Myocyte (in vitro differentiated cells): ENCODE measurements at places on chromosomes 2 and 18. TPM values are rescaled to one million over a fixed set of nuclear protein-coding genes. Genes with fewer than 3 reads are reported as not detected.

- no peak for DNase-seq
Observed at GRCh38 chr2:214533541-214533940, 122.7 kb downstream of the VWC2L start.

DNA sequence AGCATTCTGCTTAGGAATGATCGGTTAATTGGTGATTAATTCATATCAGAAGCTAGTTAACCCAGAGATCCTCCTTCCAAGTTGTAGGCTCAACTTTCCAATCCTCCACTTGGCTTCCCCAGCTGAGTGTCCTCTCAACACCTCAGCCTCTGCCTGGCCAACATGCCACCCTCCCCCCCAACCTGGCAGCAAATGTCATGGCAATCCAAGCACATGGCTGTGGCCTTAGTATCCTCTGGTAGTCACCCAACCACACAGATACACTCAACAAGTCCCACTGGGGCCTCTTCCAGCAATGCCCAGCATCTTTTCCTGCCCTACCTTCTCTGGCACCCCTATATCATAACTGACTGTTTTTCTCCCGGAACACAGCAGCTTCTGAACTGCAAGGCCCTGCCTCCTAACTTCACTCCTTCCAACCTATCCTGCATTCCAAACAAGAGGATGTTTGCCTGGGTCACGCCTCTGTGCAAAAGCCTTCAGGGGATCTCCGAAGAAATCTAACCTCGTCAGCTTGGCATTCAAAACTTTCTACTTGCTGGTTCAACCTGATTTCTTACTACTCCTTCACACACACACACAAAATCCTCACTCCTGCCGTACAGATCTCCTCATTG is 195.0 kb downstream of the CYP26B1 start:
- DNase-seq = peak; percentile 37

GRCh38 chr2:168416555-168416954 is 39.5 kb upstream of the CERS6 start:
- peak; percentile 35 for DNase-seq

GRCh38 chr18:54316071-54316820 is 41.4 kb downstream of the STARD6 start:
- no peak for DNase-seq

DNA sequence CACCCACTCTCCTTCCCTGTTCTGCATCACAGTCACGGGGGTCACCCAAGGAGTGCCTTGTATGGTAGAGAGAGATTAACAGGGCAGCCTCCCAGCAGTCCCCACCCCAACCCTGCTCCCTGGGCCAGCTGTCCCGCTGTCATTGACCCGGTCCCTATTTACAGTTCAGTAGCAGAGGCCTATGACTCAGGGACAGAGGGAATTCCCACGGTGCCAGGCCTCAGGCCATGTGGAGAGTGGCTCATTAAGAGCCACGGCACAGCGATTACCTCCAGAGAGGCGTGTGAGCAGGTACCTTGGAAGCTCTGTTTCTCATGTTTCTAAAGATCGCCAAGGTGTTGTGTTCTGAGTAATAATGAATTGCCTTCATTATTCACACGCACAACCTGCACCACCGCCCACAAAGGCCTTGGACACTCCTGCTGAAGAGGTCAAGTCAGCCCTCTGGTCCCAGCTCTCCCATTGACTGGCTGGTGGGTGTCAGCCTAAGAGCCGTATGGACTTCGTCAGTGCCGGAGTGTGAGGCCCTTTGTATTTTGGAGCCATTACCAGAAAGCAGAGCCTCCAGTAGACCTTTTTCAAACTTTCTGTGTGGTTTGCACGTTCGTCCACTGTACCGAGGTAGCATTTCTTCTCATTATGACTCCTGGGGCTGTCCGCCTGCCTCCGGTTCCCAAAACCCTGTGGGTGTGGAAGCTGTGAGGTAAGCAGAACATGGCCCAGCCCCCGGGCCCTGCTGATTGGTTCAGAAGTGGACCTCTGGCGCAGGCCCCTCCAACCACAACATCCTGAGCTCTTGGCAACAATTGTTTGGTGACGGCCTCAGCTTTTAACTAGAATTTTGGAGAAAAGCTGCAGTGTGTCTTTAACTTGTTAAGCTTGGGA is 47.0 kb downstream of the SERTAD2 start:
- peak; percentile 84 for DNase-seq

GRCh38 chr18:48036641-48037421 is 106.4 kb upstream of the SMAD2 start:
- no peak for DNase-seq

DNA sequence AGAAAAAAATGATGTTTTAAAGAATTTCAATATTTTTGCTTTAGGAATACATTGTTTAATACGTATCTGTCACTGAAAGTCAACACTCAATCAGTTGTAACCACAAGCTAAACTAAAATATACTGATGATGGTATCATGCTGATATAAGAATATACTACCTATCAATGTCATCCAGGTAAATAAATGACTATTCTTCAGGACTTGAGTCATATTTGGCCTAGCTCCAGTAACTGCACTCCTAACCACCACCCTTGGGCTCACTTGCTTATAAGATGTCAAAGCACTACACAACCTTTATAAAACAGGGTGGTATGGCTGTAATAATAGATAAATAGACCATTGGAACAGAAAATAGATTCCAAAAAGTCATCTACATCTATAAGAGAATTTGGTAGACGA is 48.8 kb downstream of the RND3 start:
- no peak for DNase-seq

DNA sequence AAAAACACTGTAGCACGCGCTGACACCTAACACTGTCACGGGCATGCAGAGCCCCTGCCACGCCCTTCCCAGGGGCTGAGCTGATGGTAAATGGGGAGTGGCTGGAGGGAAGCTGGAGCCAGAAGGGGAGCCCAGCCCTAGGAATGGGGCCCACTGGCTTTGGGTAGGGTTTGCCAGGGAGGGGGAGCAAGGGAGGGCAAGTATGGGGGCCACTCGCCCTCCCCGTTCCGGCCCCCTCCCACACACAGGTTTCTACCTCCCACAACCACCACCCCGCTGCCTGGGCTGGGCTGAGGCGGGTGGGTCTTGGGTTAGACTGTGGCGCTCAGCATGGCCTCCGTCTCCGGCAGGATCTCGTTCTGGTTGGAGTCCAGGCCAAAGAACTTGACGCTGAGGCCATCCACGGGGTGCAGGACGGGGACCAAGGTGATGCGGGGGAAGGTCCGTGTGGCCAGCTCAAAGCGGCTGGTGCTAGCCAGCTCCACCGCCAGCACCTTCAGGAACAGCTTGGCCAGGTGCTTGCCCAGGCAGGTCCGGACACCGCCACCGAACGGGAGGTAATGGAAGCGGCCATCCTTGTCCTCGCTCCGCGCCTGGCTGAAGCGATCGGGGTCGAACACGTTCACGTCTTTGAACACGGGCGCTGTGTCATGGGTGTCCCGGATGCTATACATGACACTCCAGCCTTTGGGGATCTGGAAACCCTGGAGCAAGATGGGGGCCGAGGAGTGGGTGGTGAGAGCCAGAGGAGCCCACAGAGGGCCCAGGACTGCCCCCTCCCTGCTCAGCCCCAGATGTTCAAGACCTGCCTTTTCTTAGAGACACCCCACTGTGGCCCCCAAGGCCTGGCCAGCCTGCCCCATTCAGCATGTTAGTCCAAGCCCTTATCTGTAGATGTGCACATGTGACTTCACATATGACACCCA is 15.5 kb downstream of the CYP26B1 start:
- DNase-seq = no peak

DNA sequence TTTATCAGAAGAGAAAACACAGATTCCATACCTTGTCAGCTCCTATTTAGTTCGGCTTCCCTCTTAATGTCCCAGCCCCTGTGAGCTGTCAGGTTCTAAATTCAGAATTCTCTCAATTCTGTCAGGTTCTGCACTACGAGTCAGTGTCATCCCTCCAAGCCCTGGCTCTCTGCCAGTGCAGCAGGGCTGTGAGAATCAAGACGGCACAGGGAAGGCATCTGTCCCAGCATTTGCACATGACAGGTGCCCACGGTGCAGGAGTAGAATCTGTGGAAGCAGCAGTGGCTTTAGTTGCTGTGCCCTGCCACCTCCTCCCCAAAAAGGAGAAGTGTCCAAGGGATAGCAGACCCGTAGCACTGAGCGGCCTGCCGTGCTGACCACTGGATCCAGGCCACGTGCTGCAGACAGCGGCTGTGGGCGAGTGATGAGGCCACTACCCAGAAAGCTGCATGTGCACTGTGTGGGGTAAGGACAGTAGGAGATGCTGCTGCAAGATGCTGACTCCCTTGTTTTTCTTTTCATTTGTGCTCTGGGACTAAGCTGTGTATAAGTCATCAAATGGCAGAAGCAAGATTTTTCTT is 12.8 kb downstream of the RBFA start:
- DNase-seq = peak; percentile 83

GRCh38 chr2:184481865-184482264 is 116.5 kb upstream of the ZNF804A start:
- DNase-seq = no peak

DNA sequence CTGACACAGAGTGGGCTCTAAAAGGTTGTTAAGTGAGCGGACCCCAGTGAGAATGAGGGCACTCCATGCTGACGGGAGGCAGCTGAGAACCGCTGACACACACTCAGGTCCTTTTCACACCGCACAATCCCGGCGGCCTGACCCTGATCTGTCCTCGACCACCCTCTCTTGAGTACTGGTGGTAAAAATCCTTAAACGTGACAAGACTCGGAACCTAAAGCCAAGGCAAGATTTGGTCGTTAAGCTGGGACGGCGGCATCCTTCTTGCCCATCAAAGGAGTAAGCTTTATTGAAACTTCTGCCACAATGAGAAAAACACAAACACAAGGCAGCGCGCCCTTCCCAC is 569 bp downstream of the TMX3 start:
- DNase-seq = no peak

GRCh38 chr2:233350708-233351107 is 3.6 kb upstream of the DGKD start:
- DNase-seq = peak; percentile 74

- no peak for DNase-seq
Observed at GRCh38 chr2:231124838-231125568, at the start of gene HTR2B. TSS of gene HTR2B (minus strand) at chr2:231125042. CDS start at chr2:231123764, 1,278 bp downstream.

DNA sequence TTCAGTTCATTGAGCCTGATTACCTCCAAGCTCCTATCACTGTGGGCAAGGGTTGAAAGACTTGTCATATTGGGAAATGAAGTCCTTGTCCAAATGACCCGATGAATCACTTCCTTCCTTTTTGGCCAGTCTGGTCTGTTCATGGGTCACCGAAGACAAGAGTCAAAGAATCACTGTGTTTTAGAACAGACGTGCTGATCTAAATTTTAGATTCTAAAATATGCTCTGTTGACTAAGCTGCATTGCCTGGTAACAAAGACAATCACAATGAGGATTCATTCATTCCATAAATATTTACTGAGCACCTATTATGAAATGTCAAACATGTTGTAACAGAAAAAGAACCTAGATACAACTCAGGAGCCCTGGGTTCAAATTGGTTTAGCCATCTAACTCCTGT is 99.4 kb upstream of the RND3 start:
- DNase-seq = no peak

DNA sequence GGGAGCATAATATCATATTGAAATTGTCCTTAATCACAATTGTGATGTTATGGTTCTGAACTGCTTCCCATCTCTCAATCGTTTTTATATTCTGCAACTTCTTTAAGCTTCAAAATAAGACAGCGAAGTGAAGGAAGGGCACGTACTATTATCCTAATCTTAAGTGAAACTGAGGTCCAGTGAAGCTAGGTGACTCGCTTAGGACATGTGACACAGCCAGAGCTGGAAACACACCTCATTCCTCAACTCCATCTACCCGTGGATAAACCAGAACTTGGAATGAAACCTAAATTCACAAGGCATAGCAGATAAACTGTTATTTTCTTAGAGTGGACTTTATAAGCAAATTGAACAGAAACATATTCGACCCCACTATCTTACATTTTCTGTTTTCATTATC is 191.2 kb upstream of the PXDN start:
- DNase-seq = no peak

- DNase-seq = peak; percentile 2
Observed at GRCh38 chr2:2769481-2770431, 438.7 kb upstream of the MYT1L start.

GRCh38 chr2:72788756-72789155 is 37.1 kb downstream of the EXOC6B start:
- peak; percentile 44 for DNase-seq

- DNase-seq = no peak
Observed at GRCh38 chr2:182943339-182943738, 76.9 kb upstream of the FRZB start.

GRCh38 chr2:107202962-107203591 is 317.1 kb upstream of the ST6GAL2 start:
- no peak for DNase-seq

DNA sequence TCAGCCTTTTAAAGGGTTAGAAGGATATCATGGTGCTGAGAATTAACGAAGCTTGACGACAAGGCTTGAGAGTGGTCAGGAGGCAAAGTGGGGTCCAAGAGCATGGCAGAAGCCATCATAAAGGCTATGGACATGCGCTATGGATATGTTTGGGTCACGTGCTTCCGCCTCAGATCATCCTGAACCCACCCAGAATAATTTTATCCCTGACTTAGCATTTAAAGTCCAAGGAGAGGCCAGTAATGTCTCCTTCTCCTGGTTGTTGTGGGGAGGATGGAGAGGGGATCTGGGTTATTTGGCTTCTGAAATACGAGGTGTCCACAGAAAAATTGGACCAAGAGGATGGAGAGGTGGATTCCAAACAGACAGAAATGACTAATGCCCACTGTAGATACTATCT is 38.8 kb upstream of the RBMS1 start:
- DNase-seq = no peak

DNA sequence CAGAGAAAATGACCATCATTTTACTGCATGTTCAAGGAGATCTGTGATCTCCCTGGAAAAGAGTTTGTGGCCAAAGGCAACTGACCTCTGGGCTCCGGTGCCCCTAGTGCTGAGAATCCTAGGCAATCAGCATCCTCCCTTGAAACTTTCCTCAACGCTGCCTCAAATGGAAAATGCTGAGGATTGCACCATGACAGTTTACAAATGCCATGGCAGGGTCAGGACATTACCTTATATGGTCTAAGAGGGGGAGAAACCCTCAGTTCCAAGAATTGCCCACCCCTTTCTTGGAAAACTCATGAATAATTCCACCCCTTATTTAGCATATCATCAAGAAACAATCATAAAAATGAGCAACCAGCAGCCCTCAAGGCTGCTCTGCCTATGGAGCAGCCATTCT is 48.3 kb downstream of the ALPK2 start:
- DNase-seq = peak; percentile 51

Gene HOXD8
- 0.88 and 2.2 TPM in 2 replicates for total RNA-seq

Gene VAMP5
- total RNA-seq = 127 and 153 TPM in 2 replicates

Gene POTEE
- total RNA-seq = not detected in 2 replicates

Gene ITGB6
- 145 and 152 TPM in 2 replicates for total RNA-seq

Gene FABP1
- not detected in 2 replicates for total RNA-seq

Gene STPG4
- total RNA-seq = 0.24 TPM in 1 of 2 replicates, not detected in the other

Gene CFAP210
- total RNA-seq = not detected in 2 replicates

Gene SLC5A7
- total RNA-seq = not detected in 2 replicates

Gene TFPI
- total RNA-seq = 151 and 170 TPM in 2 replicates

Gene RAPGEF4
- 0.47 and 1.5 TPM in 2 replicates for total RNA-seq

Gene SERPINB3
- not detected in 2 replicates for total RNA-seq

Gene UBE2E3
- 215 and 235 TPM in 2 replicates for total RNA-seq

Gene NXPH2
- 0.37 TPM in 1 of 2 replicates, not detected in the other for total RNA-seq

Gene ZNF397
- 13.9 and 16.5 TPM in 2 replicates for total RNA-seq
